Pons (tissue), 1 donor: ENCODE measurements at places on chromosomes 2 and 18.
A peak's percentile ranks its signal among the peaks of the same experiment; 100 is the strongest.

DNA sequence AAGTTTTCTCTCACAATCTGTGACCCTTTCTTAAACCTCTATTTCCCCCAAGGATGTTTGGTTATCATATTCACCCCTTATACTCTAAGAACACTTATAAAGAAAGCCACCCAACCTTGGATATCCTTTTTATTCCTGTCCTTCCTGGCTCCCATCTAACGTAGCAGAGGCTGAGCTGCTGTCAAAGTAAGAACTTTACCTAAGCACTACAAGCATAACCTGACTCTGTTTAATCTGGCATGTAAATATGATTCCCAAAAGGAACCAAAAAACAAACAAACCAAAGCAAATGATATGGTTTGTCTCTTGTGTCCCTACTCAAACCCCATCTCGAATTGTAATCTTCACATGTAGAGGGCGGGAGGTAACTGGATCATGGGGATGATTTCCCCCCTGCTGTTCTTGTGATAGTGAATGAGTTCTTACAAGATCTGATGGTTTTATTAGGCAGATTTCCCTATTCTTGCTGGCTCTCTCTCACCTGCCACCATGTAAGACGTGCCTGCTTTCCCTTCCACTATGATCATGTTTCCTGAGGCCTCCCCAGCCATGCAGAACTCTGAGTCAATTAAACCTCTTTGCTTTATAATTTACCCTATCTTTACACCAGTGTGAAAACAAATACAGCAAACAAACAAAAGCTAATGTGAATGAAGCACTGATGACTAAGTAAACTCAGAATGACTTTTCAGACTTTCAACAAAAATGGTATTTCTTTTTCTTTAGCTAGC lies 72.7 kb upstream of the SPOPL start:
- DNase-seq, result no peak

DNA sequence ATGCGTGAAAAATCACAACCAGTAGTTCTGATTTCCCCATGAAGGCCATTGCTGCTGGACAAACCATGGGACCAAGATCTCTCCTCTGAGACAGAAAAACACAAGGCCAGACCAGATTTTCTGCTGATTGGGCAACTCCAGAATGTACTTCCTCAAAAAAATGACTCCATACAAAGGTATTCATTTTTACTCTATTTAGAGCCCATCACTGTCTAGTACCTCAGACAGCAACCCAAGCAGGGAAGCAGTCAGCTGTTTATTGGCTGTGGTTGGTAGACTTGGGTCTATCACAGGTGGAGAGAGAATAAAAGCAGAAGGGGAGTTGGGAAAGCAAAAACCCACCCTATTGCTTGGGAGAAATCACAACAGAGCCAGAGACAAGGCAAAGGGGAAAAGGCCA lies 219.9 kb downstream of the PIK3C3 start:
- no peak for DNase-seq

GRCh38 chr2:177572236-177572671 lies 179.7 kb downstream of the AGPS start:
- peak; percentile 31 for DNase-seq

GRCh38 chr18:63177919-63178821 lies 141.4 kb downstream of the BCL2 start:
- DNase-seq, result no peak

DNA sequence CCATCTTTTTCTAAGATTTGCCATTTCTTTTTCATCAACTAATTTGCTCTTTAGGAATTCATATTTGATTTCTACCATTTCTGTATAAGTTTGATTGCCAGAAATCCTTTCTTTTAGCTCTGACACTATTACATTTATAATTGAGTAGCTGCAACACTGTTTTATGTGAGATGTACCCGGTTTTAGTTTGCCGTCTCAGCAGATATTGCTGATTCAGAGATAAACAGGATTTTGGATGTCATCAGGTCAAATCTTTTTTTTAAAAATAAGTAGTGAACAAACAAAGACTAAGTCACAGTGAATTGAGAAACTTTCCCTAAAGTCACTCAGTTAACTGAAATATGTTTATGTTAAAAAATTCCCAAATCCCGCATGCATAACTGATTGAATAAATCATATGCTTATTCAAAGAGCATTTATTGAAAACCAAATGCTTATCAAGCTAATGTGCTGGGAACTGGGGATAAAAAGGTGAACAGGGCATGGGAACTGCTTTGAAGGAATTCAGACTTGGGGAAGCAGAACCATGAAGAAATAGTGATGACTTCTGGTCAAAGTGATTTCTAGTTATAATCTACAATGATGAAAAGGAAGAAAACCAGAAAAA lies 19.5 kb upstream of the CCDC102B start:
- no peak for DNase-seq

DNA sequence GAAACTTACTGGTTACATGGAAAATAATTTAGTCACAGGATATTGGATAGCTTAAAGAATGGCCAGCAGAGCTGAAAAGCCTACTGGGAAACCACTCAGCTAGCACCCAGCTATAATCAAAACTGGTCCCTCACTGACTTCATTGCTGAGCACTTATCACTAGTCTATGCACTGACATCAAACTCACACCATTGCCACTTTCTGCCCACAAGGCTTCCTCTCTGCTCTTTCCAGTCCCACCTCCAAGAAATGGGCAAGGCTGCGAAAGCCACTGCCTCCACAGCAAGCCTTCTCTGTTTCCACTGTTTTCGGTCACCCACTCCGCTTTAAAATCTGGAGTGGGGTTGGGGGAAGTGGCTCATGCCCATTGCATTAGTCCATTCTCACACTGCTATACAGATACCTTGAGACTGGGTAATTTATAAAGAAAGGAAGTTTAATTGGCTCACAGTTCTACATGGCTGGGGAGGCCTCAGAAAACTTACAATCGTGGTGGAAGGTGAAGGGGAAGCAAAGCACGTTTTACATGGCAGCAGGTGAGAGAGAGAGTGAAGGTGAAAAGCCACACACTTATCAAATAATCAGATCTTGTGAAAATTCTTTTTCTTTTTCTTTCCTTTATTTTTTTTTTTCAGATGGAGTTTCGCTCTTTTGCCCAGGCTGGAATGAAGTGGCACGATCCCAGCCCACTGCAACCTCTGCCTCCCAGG lies 77.0 kb upstream of the CERS6 start:
- no peak for DNase-seq

DNA sequence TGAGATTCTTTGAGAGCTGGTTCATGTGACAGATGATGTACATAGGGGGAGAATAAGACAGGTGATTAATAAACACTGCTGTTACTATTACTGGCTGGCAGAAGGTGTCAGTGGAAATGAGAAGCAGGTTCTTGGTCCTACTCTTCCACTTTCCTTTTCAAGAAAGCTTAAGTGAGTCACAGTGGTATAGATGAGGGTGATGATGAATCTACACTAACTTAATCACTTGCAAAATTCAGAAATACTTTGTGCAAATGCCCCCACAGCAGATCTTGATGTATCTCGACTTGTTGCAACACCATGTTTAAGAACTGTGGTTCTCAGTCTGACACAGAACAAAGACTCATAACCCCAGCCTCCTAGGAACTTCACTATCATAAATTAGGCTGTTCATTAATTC lies 35.9 kb upstream of the MGAT5 start:
- DNase-seq, result no peak

DNA sequence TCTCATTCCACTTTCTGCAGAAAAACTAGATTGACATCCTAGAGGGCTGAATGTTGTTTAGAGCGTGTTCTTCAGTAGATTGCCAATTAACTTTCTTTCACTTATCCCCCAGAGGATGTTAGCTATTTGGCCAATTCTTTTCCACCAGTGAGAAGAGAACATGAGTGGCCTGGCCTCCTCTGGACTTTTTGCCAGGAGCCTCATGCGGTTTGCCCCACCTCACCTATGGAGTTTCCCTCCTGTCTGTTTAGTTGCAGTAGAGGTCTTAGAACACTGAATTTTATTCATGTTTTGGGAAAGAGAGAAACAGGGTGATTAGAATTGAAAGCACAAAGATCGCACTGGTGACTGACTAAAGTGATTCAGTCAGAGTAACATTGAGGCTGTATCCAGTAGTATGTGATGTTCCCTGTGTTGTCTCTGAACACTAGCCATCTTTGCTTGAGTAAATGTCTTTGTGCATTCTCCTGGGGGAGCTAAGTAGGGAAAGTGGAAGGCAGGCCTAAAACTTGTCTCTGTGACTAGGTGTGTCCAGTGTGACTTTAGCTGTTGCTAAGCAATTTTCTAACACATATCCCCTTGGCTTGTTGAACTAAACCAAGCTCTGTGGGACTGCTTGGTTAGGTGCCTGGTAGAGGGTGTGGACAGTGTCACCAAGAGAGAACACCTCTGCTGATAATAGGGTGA lies 34.0 kb downstream of the UGP2 start:
- DNase-seq, result peak; percentile 49

- DNase-seq, result no peak
Measured at GRCh38 chr2:121875585-121876185, 120.2 kb downstream of the TSN start.

- DNase-seq, result no peak
Measured at GRCh38 chr2:163259489-163259888, 420.9 kb upstream of the KCNH7 start.

GRCh38 chr18:55247032-55247431 lies 287.8 kb upstream of the CCDC68 start:
- no peak for DNase-seq

DNA sequence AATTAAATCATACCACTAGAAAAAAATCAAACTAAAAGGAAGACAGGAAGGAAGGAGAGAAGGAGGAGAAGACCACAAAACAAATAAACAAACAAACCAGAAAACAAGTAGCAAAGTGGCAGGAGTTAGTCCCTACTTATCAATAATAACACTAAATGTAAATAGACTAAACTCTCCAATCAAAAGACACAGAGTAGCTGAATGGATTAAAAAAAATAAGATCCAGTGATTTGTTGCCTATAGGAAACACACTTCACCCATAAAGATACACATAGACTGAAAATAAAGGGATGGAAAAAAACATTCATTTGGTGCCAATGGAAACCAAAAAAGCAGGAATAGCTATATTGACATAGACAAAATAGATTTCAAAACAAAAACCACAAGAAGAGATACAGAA lies 23.4 kb upstream of the BAZ2B start:
- no peak for DNase-seq

GRCh38 chr18:45361125-45361851 lies 254.0 kb upstream of the SLC14A2 start:
- DNase-seq, result no peak

- no peak for DNase-seq
Measured at GRCh38 chr2:88554189-88554588, 73.1 kb downstream of the EIF2AK3 start.

DNA sequence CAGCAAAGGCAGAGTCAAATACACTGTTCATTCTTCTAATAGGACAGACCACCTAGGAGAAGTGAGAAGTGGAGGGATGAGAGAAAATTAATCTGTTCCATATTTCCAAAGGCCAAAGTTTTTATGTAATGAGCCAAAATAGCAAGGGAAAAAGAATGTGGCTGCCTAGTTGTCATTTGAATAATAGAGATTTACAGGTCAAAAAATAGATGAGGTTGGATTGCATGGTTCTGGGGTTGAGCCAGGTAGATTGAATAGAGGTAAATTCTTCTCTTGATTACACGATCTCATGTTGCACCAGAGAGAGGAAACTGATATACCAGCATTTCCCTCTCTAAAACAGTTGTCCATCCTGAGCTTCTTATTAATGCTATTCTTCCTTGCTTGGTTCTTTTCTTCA lies 325.8 kb downstream of the CCDC178 start:
- DNase-seq, result no peak

- peak; percentile 57 for DNase-seq
Measured at GRCh38 chr2:138078153-138078552, 113.9 kb downstream of the HNMT start.

GRCh38 chr2:168935810-168936581 lies 34.9 kb downstream of the G6PC2 start:
- no peak for DNase-seq

- no peak for DNase-seq
Measured at GRCh38 chr2:199988151-199988550, 32.8 kb downstream of the MAIP1 start.

DNA sequence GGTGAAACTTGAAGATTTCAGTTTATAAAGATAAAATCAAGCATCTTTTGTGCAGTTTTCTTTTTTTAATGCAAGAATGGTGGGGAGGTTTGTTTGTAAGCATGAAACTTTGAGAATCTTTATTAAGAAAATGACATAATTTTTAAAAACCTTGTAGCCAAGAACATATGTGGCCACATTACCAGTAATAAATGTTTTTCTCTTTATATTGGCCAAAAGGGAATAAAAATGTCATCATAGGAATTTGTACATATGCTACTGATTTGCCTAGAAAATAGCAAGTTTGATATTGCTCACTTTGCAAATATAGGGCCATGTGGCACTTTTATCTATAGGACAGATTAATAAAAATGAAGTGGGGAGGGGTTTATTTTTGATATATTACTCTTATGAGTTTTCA lies 25.6 kb downstream of the METTL21A start:
- no peak for DNase-seq

- no peak for DNase-seq
Measured at GRCh38 chr2:174326161-174327020, 8.4 kb upstream of the SP9 start.

- no peak for DNase-seq
Measured at GRCh38 chr18:9048808-9049494, 53.5 kb upstream of the NDUFV2 start.

- DNase-seq, result no peak
Measured at GRCh38 chr18:23712445-23712844, 23.2 kb downstream of the LAMA3 start.

DNA sequence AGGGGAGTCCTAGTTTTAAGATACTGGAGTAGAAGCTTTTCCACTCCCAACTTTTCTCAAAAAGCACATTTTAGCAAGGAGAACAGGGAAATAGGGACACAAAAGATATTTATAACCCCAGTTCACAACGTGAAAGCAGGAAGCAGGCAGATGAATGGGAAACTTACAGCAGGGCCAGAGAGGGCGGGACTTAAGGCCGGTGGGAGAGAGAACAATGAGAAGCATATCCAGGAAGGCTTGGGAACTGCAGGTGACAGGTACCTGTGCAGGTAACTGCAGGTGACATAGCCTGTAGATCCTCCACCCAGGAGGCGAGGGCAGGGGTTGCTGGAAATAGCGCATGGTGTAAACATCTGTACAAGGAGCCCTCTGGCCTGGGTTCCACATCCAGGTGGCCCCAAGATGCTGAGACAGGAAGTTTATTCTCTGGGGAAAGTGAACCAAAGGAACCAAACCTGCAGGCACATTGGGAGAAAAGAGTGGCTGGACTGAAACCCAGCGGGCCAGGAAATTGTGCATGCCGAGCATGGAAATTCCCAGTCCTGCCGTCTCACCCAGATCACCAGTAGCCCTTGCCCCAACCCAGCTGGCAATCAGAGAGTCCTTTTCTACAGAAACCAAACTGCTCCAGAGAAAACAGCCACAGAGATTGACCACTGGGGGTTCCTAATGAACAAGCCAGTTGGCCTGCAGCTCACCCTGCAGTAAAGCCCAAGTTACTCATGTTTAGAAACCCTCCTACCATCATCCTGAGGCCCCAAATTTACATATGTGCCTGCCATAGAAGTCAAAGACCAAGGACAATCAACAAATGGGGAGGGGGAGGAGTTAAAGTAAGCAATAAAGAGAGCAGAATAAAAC lies 24.3 kb upstream of the COL6A3 start:
- DNase-seq, result no peak

- DNase-seq, result peak; percentile 73
Measured at GRCh38 chr18:34122724-34123334, 101.9 kb downstream of the NOL4 start.

- no peak for DNase-seq
Measured at GRCh38 chr18:62452280-62452831, 70.5 kb upstream of the ZCCHC2 start.
